ENCODE measurements at places on chromosomes 3 and 15.

DNA sequence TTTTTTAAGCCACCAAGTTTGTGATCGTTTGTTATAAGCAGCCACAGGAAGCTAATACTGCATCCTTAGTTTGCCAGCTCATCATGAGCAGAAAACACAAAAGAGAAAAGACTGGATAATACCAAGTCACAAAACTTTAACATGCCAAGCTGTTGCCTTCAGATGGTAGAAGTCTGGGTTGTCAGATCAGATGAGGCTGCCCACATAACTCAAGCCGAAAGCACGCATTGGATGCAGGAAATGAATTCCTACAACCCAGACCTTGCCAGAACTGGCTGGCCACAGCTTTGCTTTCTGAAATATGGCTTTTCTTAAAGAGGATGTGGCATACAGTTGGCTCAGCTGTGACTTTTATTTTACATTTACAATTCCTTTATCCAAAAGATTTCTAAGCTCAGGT lies 118.3 kb upstream of the NEO1 start:
- DNase-seq = no peak

- DNase-seq = no peak
Measured at GRCh38 chr15:90315278-90315982, 36.7 kb upstream of the ZNF774 start.

- no peak for DNase-seq
Measured at GRCh38 chr3:119237299-119237698, 3.4 kb downstream of the B4GALT4 start.

DNA sequence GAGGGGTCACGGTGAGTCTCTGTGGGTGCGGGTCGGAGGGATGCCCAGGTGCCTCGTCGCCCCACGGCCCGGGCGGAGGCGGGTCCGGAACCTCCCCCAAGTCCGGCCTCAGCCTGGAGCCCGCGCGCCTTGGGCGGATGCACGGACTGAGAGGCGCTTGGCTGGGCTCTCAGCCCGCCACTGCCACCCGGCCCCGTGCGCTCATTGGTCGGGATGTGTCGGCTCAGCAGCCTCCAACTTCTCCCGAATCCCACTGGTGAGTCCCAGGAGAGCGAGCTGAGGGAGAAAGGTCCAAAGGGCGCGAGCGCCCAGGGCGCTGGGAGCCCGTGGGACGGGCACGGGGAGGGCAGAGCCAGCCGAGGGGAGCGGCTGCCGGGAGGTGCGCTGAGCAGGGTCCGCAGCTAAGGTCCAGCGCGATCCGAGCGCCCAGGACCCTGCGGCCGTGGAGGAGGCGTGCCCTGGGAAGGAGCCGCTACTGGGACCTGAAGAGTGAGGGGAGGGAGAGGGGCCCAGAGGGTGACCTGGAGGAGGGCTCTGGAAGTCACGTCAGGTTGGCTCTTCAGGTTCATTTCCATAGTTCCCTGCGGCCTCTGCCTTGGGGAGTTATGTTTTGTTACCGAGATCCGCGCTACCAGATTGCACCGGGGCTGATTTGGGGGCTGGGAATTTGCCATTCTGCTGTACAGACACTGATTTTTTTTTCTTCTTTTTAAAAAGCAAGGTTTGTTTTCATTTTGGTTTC lies at the start of gene MME:
Gene MME, plus strand, starts transcription at position 574 of the 742 bp plus-strand sequence. CDS start 3,849 bp downstream, outside the sequence.
- DNase-seq = peak; percentile 69

DNA sequence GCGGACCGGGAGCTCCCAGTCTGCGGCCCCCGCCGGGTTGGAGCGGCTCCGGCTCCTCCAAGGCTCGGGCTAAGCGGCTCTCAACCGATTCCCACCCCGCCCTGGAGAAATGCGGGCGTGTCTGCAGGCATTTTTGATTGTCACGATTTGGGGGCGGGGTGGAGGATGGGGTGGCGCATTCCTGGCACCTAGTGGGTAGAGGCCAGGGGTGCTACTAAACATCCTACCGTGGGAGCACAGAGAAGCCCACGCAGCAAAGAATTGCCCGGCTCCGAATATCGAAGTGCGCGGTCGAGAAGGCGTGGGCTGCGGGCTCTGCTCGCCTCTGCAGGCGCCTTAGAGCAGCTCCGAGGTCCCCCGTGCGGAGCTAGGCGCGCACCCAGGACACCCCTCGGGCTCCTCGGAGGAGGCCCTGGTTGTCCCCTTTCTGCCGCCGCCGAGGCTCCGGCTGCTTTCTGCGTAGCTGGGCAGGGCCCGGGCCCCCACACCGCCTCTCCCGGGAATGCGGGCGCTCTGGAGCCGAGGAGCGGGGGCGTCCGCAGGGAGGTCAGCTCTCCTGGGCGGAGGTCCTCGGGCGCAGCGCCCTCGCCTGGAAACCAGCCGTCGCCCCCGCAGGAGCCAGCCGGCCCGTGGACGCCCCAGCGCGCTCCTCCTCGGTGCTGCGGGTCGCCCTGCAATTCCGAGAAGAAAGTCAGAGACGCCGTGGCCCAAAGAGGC lies 16.5 kb upstream of the LAMP3 start:
- no peak for DNase-seq

DNA sequence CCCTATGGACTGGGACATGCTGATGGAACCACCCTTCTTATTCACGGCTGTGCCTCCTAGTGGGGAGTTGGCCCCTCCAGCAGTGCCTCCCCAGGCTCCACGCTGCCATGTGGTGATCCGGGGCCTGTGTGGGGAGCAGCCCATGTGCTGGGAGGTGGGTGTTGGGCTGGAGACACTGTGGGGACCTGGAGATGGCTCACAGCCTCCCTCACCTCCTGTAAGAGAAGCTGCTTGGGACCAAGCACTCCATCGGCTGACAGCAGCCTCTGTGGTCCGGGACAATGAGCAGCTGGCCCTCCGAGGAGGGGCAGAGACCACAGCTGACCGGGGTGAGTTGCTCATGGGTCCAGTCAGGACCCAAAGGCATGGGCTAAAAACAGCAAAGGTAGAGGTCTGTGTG lies 9.1 kb downstream of the ALG3 start:
- no peak for DNase-seq

- no peak for DNase-seq
Measured at GRCh38 chr3:181919375-181919774, 207.7 kb downstream of the SOX2 start.

DNA sequence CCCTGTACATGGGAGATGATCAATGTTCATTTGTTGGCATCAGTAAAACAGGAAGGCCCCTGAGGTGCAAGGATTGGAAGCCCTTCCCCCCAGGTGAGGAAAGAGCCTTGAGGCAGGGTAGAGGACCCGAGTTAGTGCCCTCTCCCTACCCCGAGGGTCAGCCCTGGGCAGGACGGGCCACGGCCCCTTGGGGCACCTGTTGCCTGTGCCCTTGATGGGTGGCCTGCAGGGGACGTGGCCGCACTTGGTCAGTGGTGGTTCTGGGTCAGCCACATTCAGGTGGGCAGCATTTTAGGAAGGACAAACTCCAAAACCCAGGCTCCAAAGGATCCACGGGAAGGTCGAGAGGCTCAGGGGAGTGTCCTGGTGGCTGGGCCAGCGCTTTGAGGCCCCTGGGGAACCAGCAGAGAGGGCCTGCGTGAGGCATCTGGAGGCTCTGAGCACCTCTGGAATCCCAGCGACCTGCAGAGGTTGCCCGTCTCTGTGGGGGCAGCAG lies 15.8 kb upstream of the RPUSD3 start:
- DNase-seq = no peak

GRCh38 chr3:26061947-26062346 lies 272.1 kb downstream of the OXSM start:
- no peak for DNase-seq

DNA sequence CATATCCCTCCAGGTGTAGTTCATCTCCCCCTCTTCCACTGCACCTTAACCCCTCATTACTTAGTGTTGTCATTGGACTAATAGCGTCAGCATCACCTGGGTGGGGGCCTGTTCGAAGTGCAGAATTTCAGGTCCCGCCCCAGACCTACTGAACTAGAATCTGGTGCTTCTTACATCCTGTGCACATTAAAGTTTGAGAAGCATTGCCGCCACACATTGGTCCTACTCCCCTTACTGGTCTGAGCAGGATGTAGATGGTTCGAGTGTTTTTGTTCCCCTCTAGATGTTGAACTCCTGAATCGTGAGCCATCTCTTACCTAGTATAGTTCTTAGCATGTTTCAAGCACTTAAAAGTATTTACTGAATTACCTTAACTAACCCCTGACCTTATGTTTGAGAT lies 13.2 kb downstream of the KLHL18 start:
- DNase-seq = no peak

DNA sequence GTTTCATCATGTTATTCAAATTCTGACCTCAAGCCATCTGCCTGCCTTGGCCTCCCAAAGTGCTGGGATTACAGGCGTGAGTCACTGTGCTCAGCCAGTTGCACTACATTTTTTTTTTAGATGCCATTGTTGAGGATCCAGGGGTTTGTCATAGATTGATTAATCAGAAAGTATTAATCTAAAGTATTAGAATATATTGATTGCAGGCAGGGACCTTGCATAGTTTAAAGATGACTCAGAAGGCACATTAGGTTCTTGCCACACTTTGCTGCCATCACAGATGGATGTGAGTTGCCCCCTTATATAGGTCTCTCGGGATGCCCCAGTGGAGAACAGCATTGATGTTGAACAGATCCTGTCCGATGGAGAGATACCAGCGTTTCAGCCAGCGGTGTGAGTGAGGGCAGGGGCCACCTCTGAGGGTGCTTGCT lies 41.1 kb downstream of the IGF1R start:
- DNase-seq = no peak

DNA sequence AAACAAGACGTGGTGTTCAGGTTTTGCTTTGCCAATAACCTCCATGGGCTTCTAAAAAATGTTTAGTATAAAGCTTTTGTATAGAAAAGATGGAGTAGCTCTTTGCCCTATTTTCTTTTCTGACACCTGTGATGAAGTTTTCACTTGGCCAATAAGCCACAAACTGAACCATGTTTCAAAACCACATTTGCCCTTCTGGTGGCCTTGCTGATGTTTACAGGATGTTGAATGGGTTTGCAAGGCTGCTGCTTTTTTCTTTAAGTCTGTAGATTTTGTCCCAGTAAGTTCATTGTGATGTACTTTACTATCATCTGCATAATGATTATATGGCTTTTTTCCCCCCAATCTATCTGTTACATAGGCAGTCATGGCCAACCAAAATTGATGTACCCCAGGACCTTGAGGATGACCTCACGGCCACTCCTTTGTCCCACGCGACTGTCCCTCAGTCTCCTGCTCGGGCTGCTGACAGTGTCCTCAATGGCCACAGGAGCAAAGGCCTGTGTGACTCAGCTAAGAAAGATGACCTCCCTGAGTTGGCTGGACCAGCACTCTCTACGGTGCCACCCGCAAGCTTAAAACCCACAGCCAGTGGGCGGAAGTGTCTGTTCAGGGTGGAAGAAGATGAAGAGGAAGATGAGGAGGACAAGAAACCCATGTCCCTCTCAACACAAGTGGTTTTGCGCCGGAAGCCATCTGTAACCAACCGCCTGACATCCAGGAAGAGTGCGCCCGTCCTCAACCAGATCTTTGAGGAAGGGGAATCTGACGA lies 60.8 kb downstream of the SNRK start:
- no peak for DNase-seq

- DNase-seq = no peak
Measured at GRCh38 chr15:41881920-41882688, 11.7 kb downstream of the SPTBN5 start.

DNA sequence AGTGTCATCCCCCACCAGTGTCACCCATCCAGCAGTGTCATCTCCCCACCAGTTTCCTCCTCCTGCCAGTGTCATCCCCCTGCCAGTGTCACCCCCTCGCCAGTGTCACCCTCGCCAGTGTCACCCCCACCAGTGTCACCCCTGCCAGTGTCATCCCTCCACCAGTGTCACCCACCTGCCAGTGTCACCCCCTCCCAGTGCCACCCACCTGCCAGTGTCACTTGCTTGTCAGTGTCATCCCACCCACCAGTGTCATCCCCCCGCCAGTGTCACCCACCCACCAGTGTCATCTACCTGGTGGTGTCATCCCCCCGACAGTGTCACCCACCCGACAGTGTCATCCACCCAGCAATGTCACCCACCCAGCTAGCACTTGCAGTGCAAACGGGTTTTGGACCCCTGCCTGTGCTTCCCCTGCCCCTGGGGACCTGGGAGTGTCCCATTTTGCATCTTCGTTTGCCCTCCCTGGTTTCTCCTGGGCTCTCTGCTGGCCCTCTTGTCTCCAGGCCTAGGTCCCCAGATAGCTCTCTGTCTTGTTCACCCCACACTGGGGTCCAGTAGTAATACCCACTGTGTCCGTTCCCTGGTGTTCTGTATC lies 99.8 kb upstream of the PRR20G start:
- DNase-seq = no peak

- no peak for DNase-seq
Measured at GRCh38 chr3:121490161-121490560, 55.6 kb downstream of the POLQ start.

DNA sequence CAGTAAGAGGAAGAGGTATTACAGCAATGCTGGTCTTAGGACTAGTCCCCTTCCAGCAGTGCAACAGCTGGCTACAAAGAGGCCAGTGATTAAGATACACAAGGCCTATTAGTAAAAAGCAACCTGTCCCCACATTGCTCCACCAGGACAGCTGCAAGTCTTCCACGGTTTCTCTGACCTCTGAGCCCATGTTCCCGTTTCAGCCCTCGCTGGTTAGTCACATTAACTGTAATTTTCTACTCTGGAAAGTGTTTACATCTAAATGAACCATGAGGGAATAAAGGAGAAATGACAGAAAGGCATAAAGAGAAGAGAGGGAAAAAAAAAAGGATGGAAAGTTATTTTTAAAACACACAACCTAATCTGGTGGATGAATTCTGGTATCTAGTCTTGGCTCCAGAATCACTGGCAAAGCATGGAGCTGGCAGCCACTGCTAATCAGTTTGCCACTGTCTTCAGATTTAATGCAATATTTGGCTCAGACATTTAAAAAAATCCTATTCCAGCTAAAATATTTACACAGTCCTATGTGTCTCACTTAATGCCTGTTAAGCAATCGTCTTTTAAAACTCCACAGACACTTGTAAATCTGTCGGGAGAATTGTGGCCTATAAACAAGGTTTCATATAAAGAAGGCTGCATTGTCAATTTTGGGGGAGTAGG lies 154.9 kb downstream of the GREM1 start:
- DNase-seq = no peak

GRCh38 chr3:45552031-45552793 lies 42.3 kb upstream of the LIMD1 start:
- no peak for DNase-seq

GRCh38 chr3:38985981-38986380 lies 65.8 kb downstream of the SCN11A start:
- DNase-seq = no peak

DNA sequence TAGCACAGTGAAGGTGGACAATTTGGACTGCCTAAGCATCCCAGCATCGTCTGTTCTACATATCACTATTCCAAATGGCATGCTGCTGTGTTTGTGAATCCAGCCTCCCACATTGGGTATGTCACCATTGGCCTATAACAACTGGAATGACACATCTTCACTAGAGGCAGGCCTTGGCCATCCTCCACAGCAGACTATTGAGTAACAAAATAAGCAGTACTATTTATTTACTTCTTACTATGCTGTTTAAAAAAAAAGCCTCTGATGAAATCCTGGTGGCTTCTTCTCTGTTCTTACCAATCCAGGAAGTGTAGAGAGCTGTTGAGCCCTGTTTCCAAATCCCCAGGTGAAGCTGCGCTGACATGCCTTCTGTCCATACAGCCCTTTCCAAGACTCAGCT lies 30.6 kb upstream of the CERS3 start:
- DNase-seq = no peak

GRCh38 chr3:35296533-35296932 lies 342.8 kb upstream of the ARPP21 start:
- DNase-seq = no peak

- DNase-seq = no peak
Measured at GRCh38 chr15:27081676-27082418, 110.9 kb downstream of the GABRG3 start.

- DNase-seq = no peak
Measured at GRCh38 chr3:46107682-46108081, 80.4 kb upstream of the XCR1 start.

GRCh38 chr3:24763393-24763792 lies 268.7 kb upstream of the THRB start:
- no peak for DNase-seq
